ENCODE measurements at places on chromosomes 3 and 15.

GRCh38 chr3:37995652-37996641, 5.4 kb downstream of the VILL start:
- DNase-seq: no peak
- H3K4me3 ChIP-seq: no peak overlapping the region
- no peaks in the 10 kb centered on the region for H3K36me3 ChIP-seq
- no peak overlapping the region for H3K27ac ChIP-seq

GRCh38 chr15:65978110-65978509, 108.8 kb downstream of the RAB11A start:
- peaks cover 42% of the 10 kb centered on the region for H3K27me3 ChIP-seq
- peaks cover 2% of the 10 kb centered on the region for H3K36me3 ChIP-seq
- no peak for DNase-seq
- H3K27ac ChIP-seq: no peak overlapping the region
- peaks cover 14% of the 10 kb centered on the region for H3K4me1 ChIP-seq
- H3K4me3 ChIP-seq: no peak overlapping the region

DNA sequence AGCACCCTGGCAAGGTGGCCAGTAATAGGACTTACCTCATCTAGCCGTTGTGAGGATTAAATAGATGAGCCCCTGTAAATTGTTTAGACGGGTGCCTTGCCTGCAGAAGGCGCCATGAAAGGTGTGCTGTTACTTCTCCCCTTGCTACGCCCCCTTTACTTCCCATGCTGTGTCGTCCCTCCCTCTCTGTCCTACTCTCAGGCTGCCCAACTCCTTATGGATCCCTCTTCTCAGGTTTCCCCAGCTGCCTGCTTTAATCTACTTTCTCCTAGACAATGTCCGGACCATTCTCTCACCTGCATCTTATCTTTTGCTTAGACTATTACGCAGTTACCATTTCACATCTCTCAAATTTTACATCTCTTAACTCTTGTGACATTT, 1.7 kb upstream of the FBXW12 start:
- peaks cover 6% of the 10 kb centered on the region for H3K27me3 ChIP-seq
- DNase-seq: no peak
- no peaks in the 10 kb centered on the region for H3K36me3 ChIP-seq
- no peak overlapping the region for H3K27ac ChIP-seq
- H3K4me3 ChIP-seq: no peak overlapping the region
- H3K4me1 ChIP-seq: no peaks in the 10 kb centered on the region

DNA sequence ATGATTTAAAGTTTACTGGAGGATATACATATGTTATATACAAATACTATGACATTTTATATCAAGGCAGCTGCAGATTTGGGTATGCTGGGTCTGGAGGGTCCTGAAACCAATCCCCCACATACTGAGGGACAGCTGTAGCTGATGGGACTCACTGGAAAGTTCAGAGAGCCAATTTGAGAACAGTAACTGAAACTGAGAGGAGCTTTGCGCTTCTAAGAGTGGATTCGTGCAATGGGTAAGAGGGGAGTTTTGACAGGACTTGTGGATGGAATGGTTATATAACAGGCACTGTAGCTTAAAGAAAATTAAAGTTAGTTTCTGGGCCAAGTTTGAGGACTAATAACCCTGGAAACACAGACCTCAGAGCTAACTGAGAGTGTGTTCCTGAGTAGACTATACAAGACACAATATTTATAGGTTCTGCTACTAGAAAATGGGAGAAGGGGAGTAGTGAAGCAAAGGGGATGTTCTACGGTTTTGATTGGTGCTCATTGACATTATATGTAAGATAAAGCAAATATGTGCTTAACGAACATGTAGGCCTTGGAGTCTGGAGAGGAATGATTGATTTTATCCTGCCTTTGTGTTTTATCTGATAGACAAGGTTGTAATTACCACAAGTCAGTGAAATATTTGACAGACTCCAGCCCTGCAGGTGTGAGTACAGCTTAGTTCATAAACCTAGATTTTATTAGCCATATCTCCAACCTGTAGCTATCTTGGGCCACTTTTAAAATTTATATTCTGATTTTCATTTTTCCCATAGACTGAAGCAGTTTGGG, 4.8 kb upstream of the ZMAT3 start:
- H3K4me1 ChIP-seq: peaks cover 5% of the 10 kb centered on the region
- no peaks in the 10 kb centered on the region for H3K36me3 ChIP-seq
- no peak overlapping the region for H3K27ac ChIP-seq
- H3K27me3 ChIP-seq: no peaks in the 10 kb centered on the region

- no peaks in the 10 kb centered on the region for H3K27me3 ChIP-seq
- H3K4me1 ChIP-seq: peaks cover 11% of the 10 kb centered on the region
- peak overlapping the region; percentile 70 for H3K4me3 ChIP-seq
- no peak overlapping the region for H3K27ac ChIP-seq
- DNase-seq: no peak
These were observed 951 bp downstream of the POMGNT2 start for GRCh38 chr3:43104660-43105595.

DNA sequence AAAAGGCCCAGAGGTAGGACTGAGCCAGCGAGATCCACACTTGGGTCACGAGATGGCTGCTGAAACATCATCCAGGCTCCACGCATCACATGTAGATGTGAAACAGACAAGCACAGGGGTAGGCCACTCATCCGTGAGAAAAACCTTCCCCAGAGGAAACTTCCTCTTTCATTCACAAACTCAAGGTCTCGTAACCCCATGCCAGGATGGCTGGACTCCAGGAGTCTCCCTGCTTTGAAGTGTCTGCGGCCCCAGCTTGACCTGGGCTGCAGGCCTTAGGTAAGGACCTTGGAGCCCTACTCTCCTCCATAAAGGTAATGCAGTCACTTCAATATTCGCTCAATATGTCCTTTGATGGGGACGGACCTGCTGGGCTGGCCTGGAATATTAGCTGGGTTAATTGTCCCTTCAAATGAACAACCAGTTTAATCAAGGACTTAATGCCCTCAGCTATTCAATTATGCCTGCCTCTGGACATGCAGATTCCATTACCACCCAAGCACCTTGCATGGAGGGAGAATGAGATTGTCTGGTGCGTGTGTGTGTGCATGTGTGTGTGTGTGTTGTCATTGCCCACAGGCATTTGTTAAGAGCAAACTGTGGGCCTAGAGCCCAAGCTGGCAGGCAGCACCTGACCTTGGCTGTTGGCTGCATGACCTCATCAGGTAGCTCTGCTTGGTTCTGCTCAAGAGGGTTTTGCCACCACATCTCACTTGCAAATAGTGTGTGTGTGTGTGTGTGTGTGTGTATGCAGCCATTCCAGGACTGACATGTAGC, 186.9 kb upstream of the TLE3 start:
- H3K36me3 ChIP-seq: no peaks in the 10 kb centered on the region
- no peak overlapping the region for H3K27ac ChIP-seq
- no peak overlapping the region for H3K4me3 ChIP-seq
- H3K27me3 ChIP-seq: peaks cover 19% of the 10 kb centered on the region

GRCh38 chr3:111314181-111314873, 227.7 kb upstream of the CD96 start:
- no peak overlapping the region for H3K4me3 ChIP-seq
- no peaks in the 10 kb centered on the region for H3K36me3 ChIP-seq
- H3K27me3 ChIP-seq: no peaks in the 10 kb centered on the region
- peaks cover 3% of the 10 kb centered on the region for H3K4me1 ChIP-seq
- no peak for DNase-seq

- DNase-seq: no peak
- no peak overlapping the region for H3K4me3 ChIP-seq
- peaks cover 2% of the 10 kb centered on the region for H3K27me3 ChIP-seq
- H3K4me1 ChIP-seq: no peaks in the 10 kb centered on the region
- no peaks in the 10 kb centered on the region for H3K36me3 ChIP-seq
These were observed 299.2 kb upstream of the POU1F1 start for GRCh38 chr3:87575550-87575949.

- no peak overlapping the region for H3K4me3 ChIP-seq
- H3K36me3 ChIP-seq: no peaks in the 10 kb centered on the region
- DNase-seq: no peak
- H3K27me3 ChIP-seq: no peaks in the 10 kb centered on the region
- H3K4me1 ChIP-seq: no peaks in the 10 kb centered on the region
These were observed 446.8 kb downstream of the WDR72 start for GRCh38 chr15:53312707-53313106.

- DNase-seq: no peak
- peaks cover 10% of the 10 kb centered on the region for H3K4me1 ChIP-seq
- no peak overlapping the region for H3K27ac ChIP-seq
- H3K4me3 ChIP-seq: no peak overlapping the region
- H3K36me3 ChIP-seq: no peaks in the 10 kb centered on the region
- no peaks in the 10 kb centered on the region for H3K27me3 ChIP-seq
These were observed 102.0 kb upstream of the IGSF10 start for GRCh38 chr3:151562891-151563290.

DNA sequence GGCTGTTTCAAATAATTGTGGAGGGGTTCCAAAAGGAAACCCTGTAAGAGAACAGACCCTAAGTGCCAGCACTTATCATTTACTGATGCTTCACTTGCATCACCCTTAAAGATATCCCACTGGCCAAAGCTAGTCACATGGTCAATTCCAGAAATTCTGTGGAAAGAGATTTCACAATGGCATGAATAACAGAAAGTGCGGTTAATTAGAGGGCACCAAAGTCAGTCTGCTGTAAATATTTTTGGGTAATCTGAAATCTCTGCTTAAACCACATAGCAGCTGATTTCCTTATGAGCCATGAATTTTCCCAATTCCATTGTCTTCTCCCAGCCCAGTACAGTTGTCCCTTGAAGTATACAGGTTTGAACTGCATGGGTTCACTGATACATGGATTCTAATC, 346.1 kb downstream of the SI start:
- no peak overlapping the region for H3K27ac ChIP-seq
- H3K27me3 ChIP-seq: peaks cover 2% of the 10 kb centered on the region
- no peak overlapping the region for H3K4me3 ChIP-seq
- no peaks in the 10 kb centered on the region for H3K36me3 ChIP-seq
- DNase-seq: no peak

DNA sequence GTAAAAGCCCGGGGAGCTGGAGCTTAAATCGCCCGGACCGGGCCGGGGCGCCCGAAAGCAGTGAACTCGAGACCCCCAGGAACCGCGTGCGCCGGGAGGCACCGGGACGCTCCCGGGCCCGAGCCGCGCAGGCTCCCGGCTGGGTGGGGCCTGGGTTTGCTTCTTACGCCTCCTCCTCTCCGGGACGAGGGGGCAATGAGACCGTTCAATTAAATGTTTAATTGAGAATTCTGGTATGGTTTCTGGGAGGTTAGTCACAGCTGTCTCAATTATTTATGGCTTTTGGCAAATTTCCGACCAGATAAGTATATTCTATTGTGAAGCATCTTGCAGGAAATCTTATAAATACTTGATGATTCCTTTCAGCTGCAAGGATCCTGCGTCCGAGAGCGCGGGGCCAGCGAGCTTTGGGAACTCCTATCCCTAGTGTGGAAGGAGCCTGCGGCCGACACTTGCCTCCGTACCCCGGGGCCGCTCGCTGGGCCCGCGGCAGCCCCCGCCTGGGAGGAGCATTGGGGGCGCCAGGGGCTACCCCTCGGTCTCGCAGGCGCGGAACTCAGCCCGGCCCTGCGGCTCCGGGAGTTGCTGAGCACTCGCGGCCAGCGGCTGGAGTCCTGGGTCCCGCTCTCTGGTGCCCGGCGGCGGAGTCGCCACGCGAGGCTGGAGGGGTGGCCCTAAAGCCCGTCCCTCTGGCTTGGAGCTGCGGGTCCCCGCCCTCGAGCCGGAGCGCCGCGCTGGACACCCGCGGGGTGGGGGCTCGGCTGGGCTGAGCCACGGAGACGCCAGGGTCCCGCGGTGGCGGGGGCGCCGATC, 10.3 kb downstream of the ISL2 start:
- peaks cover 8% of the 10 kb centered on the region for H3K36me3 ChIP-seq
- H3K27me3 ChIP-seq: peaks cover 44% of the 10 kb centered on the region
- no peak overlapping the region for H3K27ac ChIP-seq
- DNase-seq: no peak
- peak overlapping the region; percentile 49 for H3K4me3 ChIP-seq

GRCh38 chr3:141410408-141410807, 42.1 kb downstream of the ZBTB38 start:
- H3K36me3 ChIP-seq: peaks cover 32% of the 10 kb centered on the region
- no peaks in the 10 kb centered on the region for H3K27me3 ChIP-seq
- no peak for DNase-seq
- H3K4me1 ChIP-seq: peaks cover 78% of the 10 kb centered on the region

DNA sequence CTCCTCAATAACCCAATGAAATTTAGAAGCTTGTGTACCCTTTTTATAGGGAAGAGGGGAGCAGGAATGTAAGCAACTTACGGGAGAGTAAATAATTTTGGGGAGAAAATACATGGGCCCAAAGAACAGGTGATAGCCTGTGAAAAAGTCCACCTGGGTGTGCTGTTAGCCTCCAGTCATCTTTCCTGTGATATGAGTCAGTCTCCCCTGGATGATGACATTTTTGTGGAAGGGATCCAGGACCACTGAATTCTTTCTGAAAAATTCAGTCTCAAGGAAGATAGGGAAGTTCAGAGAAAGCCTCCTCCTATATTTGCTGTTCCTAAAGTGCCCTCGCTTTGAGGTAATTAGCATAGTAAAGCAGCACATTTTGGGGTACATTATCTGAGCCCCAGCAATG, 149.8 kb downstream of the SQOR start:
- DNase-seq: no peak
- no peaks in the 10 kb centered on the region for H3K4me1 ChIP-seq
- no peaks in the 10 kb centered on the region for H3K36me3 ChIP-seq
- H3K27ac ChIP-seq: no peak overlapping the region

GRCh38 chr15:78993931-78994530, 49.2 kb upstream of the CTSH start:
- DNase-seq: no peak
- no peak overlapping the region for H3K27ac ChIP-seq
- no peaks in the 10 kb centered on the region for H3K27me3 ChIP-seq
- no peaks in the 10 kb centered on the region for H3K36me3 ChIP-seq

- no peak overlapping the region for H3K27ac ChIP-seq
- peaks cover 7% of the 10 kb centered on the region for H3K4me1 ChIP-seq
- DNase-seq: no peak
- H3K4me3 ChIP-seq: no peak overlapping the region
- no peaks in the 10 kb centered on the region for H3K27me3 ChIP-seq
These were observed 51.7 kb upstream of the ARPP19 start for GRCh38 chr15:52620496-52620895.

DNA sequence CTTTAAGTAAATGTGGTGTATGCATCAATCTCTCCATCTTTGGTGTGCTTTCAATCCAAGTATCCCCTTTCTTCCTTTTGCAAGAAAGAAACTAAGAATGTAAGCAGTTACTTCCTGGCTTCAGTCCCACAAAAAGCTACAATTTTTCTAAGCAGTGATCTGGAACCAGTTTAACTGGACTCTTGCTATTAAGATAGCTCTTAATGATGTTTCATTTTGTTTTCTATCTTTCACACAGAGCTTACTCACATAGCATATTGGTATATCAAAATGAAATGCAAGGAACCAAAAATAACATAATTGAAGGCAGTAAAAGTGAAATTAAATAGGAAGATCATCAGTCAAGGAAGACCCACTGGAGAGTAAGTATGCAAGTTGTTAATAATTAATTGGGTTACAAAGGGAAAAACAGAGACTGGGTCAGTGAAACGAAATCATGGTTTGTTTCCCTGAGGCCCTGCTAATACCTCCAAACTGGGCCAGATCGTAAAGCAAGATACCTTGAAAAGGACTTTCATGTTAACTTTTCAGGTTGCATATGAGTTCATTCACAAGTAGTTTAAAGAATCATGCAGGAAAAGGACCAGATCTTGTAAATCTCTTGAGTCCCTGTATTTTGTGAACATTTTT, 41.9 kb downstream of the GPR160 start:
- no peak overlapping the region for H3K27ac ChIP-seq
- H3K27me3 ChIP-seq: no peaks in the 10 kb centered on the region
- H3K36me3 ChIP-seq: peaks cover 26% of the 10 kb centered on the region
- no peak for DNase-seq

All from chondrocyte (in vitro differentiated cells).